GM18507 (cell line): ENCODE measurements at places on chromosomes 4 and X.

DNA sequence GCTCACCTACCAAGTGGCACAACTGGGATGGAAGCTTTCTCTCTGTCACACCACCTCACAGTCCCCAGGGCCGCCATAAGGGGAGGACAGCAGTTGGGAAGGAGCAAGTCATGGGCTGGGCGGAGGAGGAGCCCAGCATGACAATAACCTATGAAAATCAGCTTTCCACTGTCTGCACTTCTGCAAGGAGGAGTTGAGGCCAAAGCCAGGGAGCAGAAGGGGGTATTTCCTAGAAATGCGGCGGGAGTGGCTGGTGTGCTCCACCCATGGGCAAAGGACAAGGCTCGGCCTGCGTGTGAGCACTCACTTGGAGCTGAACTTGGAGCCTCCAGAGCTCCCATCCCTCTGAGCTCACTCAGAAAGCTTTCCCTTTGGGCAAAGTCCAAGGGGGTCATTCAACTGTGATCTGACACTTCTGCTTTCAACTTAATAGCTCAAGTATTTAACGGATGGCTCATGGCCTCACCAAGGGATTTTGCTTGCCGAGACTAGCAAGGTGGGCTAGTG, 18.5 kb downstream of the APLN start:
- no peak for DNase-seq

DNA sequence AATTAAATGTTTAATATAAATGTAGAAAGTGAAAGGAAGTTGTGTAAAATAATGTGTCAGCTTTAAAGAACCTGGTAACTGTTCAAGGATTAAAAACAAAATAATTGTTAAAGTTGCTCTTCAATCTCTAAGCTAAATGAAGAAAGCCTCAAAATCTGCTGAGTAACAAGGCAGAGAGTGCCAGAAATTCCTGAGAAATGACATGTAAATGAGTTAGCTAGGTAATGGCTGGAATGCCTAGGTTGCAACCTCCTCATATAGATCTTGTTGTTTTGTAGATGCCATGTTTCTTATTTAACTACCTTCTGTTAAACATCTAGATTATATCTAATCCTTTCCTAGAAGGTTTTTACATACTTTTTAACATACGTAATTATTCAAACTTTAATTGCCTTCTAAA, 763.6 kb upstream of the AGA start:
- DNase-seq = no peak

- peak; percentile 3 for DNase-seq
These were observed 73.7 kb downstream of the ELOVL6 start for GRCh38 chr4:110124711-110125110.

DNA sequence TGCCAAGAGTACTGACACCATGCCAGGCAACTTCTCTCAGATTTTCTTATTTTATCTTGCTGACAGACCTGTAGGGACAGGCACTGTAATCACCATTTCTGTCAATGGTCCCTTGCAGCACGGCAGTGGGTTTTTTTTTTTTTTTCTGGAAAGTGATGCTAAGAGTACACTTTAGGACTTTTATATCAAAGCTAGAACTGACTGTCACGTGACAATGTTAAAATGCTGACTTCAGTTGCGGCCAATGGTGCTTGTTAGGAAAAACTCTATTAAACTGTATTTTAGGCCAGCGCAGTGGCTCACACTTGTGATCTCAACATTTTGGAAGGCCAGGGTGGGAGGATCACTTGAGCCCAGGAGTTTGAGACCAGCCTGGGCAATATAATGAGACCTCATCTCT, 12.3 kb upstream of the SCOC start:
- DNase-seq = no peak

DNA sequence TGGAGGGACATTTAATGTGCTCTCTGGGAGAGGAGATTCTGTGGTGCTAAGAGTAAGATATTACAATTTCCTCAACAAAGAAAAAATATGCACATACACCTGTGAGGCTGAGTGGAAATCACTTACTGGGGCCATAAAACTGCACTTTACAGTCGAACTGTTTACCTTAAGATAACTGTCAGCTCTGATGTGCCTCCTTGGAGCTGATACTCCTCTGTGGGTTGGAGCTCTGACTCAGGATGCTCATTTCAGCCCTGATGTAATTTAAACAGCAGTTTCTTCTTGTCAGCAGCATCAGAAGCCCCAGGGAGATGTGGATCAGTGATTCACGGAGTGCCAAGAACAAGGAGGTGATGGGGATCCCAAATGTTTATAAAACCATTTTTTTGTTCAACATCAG, 241.9 kb upstream of the SFRP2 start:
- no peak for DNase-seq

DNA sequence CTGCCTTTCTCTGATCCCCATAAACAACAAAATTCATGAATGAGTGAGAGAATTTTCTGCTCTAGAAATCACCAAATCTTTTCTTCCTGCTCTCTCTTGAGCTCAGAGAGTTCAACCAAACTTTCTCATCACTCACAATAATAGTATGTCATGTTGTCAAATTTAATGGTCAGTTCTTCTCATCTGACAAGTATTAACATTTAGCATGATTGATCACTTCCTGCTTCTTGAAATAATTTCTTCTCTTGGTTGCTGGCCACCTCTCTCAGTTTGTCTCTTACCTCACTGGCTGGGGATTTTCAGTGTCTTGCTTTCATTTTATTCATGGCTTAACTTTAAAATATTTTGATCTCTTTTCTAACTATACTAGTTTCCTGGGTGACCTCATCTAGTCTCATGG, 25.5 kb upstream of the FGF5 start:
- DNase-seq = no peak

GRCh38 chr4:156496797-156497196, 474.8 kb downstream of the PDGFC start:
- no peak for DNase-seq

DNA sequence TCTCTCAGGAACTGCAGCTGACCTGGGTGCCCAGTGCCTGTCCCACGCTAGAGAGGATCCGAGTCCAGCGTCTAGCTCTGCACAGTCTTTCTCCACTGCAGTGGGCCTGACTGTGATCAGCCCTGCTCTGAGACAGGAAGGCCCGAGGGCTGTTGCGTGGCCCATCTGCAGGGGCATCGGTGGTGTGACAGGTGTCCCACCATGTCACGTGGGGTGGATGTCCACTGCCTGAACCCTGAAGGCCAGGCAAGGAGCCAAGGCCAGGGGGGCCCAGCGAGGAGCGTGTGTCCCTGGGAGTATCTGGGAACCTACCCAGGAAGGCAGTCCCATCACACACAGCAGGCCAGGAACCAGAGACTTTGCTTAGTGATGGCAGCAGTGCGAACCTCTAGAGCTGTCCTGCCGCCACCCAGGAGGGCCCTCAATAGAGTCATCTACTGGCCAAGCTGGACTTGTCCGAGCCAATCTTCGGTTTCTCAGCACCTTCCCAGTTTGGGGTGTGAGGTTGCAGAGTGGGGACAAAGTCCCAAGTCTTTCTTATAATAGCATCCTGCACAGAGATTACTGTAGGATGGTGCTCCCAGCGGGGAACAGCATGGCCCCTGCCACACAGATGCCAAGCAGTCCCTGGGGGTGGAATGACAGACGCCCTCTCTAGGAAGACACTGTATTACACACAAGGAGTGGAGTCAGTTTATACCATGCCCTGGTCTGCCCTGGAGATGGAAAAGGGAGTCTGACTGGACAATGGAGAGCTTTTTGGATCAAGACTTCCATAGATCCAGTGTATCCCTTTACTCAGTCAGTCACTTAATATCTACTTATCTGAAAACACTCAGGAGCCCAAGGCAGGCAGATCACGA, 38.3 kb downstream of the DCTD start:
- no peak for DNase-seq

- no peak for DNase-seq
These were observed 22.7 kb upstream of the SRD5A3 start for GRCh38 chr4:55323375-55323774.

GRCh38 chr4:24922416-24922815, 9.6 kb upstream of the CCDC149 start:
- DNase-seq = no peak

GRCh38 chrX:53494436-53494835, 60.3 kb upstream of the HSD17B10 start:
- no peak for DNase-seq

GRCh38 chr4:71944956-71945355, 86.8 kb upstream of the NPFFR2 start:
- DNase-seq = no peak

- no peak for DNase-seq
These were observed 1811.6 kb downstream of the ARAP2 start for GRCh38 chr4:34432706-34433105.

- DNase-seq = no peak
These were observed 144.8 kb downstream of the BCOR start for GRCh38 chrX:39952989-39953388.

DNA sequence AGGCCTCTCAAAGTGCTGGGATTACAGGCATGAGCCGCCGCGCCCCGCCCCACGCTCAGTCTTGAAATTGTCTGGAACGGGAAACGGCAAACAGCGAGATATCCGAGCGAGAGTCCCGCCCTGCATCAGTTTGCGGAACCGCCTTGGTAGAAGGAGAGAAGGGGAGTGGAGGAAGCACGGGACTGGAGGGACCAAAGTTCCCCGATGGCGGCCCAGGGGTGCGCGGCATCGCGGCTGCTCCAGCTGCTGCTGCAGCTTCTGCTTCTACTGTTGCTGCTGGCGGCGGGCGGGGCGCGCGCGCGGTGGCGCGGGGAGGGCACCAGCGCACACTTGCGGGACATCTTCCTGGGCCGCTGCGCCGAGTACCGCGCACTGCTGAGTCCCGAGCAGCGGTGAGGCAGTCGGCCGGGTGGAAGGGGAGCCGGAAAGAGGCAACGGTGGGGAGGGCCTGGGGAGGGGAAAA, at the start of gene BST1:
Gene BST1 (plus strand): TSS at position 125 of the 463 bp plus-strand sequence. CDS start 80 bp downstream, at position 205.
- DNase-seq = peak; percentile 7

DNA sequence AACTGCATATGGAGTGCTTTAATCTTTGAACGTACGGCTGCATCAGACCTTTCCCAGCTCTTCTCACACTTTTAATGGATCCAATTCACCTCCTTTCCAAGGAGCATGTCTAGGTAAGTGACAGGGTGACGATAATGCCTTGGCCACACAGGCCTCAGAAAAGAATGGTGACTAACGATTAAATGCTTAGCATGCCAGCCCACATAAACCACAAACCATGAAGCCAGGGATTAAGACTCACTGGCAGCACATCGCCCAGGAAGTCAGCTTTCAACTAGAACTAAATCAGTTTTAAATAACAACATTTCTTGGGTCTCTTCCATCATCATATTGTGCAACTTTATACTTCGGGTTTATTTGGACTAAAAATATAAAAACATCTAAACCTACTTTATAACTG, 28.7 kb downstream of the INPP4B start:
- DNase-seq = no peak

DNA sequence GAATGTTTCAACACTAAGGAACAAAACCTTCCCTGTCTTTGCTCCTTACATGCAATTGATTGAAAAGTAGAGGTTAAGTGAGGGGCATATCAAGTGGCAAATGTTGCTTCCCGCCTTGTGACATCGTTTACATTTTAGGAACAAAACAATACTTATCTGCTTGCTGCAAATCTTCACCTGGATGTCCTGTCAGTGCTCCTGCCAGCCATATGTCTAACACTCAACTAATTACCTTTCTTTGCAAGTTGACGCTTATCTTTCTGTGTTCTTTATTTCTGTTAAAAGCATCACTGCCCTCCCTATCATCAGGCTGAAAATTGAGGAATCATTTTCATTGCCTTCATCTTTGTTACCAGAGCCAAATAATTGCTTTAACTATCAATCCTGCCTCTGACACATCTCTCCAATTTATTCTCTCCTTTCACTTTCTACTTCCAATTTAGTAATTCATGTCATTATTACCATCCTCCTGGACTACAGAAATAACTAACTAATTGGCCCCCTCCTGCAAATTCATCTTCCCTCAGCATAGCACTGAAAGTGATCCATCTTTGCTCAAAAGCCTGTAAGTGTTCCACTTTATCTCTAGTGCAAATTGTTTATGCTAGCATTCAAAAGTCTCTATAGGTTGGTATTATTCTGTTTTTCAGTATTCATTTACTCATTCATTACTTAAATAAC, 298.7 kb upstream of the ATOH1 start:
- DNase-seq = no peak
